Placental pericyte (primary cell): ENCODE measurements at places on chromosomes 2 and 18. TPM values are rescaled to one million over a fixed set of nuclear protein-coding genes. Genes with fewer than 3 reads are reported as not detected.

The NT5DC4 gene
- not detected in 2 replicates for total RNA-seq

The TRIM43 gene
- total RNA-seq, result not detected in 2 replicates

The MC5R gene
- total RNA-seq, result not detected in 2 replicates

The NAT8 gene
- not detected in 2 replicates for total RNA-seq

The IL1F10 gene
- not detected in 2 replicates for total RNA-seq

The LMAN2L gene
- total RNA-seq, result 19.5 and 24.1 TPM in 2 replicates

The DARS1 gene
- 65.9 and 83.8 TPM in 2 replicates for total RNA-seq

The CD226 gene
- 1.1 and 1.5 TPM in 2 replicates for total RNA-seq

The LIPG gene
- 38.1 and 59.4 TPM in 2 replicates for total RNA-seq

The RFTN2 gene
- total RNA-seq, result 4.0 TPM in 1 of 2 replicates, not detected in the other

The UPP2 gene
- total RNA-seq, result not detected in 2 replicates

The PROKR1 gene
- total RNA-seq, result not detected in 2 replicates

The RAX gene
- total RNA-seq, result not detected in 2 replicates

The CERKL gene
- total RNA-seq, result 0.14 TPM in 1 of 2 replicates, not detected in the other

The ANKRD30BL gene
- 0.14 TPM in 1 of 2 replicates, not detected in the other for total RNA-seq

The ARHGAP15 gene
- total RNA-seq, result not detected in 2 replicates
